ENCODE measurements at places on chromosomes 7 and 10.

DNA sequence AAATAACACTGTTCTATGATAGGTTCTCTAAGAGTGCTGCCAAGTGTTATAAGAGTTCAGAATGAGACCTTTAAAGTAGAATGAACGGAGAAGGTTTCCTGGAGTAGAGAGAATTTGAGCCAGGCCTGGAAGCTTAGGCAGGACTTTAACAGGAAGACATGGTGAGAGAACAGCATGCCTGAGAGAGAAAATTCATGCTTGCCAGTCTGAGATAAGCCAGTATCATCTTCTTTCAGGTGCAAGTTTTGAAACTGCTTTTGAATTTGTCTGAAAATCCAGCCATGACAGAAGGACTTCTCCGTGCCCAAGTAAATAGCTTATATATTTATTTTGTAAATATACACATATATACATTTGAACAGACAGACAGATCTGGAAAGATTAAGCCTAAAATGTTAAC lies 22.1 kb downstream of the ARMC10 start:
- DNase-seq, result no peak

GRCh38 chr7:3415861-3416312 lies 114.8 kb downstream of the SDK1 start:
- no peak for DNase-seq

DNA sequence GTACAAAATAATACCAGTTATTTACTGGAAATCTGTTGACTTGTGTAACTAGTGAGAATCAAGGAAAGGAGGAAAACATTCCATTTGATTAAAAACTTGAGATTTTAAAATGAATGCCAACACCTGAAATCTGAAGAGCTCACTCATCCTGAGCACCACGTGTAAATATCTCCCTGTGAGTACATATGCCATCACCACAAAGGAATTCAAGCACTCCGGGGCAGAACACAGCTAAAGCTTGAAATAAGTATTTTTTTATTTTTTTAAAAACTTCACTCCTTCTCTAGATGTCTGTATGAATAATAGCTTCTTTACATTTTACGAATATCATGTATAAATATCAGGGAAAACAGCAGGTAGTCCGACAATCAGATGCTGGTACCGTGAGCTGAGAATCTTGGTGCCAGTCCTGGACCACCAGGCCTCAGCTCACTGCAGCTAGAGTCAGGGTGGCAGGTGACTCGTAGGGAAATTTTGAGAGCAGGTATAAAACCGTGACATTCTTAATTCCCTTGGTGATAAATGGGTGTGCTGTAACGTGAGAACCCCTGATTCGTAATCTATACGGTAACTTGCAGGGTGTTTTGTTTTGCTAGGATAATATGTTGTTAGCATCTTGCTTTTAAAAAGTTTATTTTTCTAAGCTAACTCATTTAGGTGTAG lies 12.7 kb downstream of the LMTK2 start:
- DNase-seq, result no peak

DNA sequence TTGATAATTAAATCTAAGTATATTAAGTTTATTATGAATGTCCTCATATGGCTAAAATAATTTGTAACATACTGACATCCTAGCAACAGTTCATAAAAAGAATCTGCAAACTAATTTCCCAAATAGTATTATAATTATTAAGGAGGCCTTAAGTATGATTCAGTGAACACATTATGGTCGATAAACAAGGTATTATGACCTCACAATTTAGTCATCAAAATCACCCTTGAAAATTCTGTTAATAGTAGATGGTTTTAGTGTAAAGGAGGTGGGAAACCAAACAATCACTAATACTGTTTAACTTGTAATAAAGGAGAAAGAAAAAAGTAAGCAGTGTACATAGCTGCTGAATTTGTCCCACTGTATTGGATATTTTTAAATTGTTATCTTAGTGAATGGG lies 2.1 kb downstream of the ETV1 start:
- DNase-seq, result no peak

- no peak for DNase-seq
Observed at GRCh38 chr7:138166681-138167080, 90.4 kb downstream of the AKR1D1 start.

GRCh38 chr7:154338701-154339506 lies 286.7 kb downstream of the DPP6 start:
- no peak for DNase-seq

DNA sequence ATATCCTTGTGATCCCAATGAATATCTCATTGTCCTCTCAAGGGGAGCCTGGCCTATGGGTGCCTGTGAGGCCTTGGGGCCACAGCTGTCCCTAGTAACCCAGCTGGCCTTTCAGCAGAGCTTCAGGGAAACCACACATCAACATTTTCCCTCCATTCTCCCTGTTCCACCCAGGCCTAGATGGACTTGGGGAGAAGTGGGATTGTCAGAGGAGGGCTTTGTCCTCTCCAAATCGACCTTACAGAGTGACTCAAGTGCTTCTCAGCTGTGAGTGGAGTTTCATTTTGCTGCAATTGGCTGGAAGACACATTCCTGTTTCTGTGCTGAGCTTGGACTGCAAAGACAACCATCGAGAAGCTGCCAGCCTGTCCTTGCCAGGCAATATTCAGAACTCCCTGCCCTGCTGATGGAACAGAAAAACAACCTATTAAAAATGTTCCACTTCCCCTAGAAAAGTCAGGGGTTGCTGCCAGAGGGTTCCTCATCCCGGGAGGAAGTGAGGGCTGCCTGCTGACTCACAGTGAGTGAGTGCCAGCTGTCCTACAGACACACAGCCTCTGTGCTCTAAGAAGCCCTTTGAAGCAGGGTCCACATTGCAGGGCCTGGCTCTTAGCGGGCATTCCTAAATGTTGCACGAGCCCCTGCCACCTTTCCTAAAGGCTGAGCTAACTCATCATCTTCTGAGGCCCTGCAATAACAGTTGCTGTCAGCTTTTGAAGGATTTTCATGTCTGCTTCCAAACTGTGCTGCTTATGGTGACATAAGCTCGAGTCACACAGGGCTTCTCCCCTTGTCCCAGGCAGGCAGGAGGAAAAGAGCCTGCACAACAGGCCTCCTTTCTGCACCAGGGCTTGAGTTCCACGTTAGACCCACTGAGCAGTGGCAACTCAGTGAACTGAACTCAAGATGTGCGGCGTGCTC lies 20.5 kb downstream of the STRA8 start:
- no peak for DNase-seq

DNA sequence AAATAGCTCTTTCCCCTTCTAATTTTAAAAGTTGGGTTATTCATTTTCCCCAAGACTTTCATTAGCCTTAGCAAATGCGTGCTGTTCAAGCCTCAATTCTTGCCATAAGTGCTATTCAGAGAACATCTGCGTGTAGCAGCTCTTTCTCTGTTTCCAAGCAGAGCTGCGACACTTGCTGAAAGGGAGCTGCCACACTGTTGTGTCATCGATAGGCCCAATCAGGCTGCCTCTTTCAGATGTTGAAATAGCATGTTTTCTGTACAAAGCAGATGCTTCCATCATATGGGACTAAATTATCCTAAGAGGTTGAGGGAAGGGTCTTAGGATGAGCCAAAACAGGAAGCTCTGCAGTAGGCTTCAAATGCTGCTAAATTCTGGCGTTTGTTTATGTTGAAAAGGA lies 220.9 kb upstream of the CDC14C start:
- DNase-seq, result no peak

- DNase-seq, result no peak
Observed at GRCh38 chr7:99003419-99003818, 125.1 kb downstream of the TRRAP start.

- no peak for DNase-seq
Observed at GRCh38 chr7:146414373-146414772, 297.8 kb downstream of the CNTNAP2 start.

- DNase-seq, result no peak
Observed at GRCh38 chr10:31381766-31382316, 62.8 kb downstream of the ZEB1 start.

GRCh38 chr10:120511165-120511564 lies 54.1 kb downstream of the PLPP4 start:
- no peak for DNase-seq

GRCh38 chr10:86315549-86315942 lies 51.0 kb downstream of the GRID1 start:
- no peak for DNase-seq

GRCh38 chr7:55260676-55261385 lies 104.3 kb upstream of the LANCL2 start:
- no peak for DNase-seq

DNA sequence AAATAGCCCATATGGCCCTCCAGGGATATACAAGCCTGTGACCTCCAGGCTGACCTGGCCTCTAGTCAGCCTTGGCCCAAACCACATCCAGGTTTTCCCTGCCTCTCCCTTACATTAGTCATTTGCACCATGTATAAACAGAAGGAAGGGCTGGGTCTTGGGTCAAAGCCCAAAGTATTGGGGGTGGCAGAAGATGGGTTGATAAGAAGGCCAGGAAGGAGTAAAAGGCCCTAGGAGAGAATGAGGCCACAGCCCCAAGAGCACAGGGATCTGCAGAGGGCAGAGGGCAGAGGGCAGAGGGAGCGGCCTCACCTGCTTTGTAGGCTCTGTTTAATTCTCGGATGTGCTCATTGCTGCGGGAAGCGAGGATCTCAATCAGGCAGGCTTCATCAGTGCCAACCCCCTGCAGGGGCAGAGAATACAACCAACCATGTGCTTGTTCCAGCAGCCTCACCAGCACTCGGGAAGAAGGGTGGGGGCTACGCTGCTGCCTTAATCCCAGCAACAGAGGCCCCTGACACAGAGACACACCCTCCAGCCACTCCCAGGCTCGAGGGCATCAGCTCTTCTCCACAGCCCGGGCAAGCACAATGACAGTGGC lies 31.3 kb downstream of the PLAC9 start:
- DNase-seq, result no peak

- no peak for DNase-seq
Observed at GRCh38 chr7:37359662-37360444, 88.8 kb downstream of the ELMO1 start.

DNA sequence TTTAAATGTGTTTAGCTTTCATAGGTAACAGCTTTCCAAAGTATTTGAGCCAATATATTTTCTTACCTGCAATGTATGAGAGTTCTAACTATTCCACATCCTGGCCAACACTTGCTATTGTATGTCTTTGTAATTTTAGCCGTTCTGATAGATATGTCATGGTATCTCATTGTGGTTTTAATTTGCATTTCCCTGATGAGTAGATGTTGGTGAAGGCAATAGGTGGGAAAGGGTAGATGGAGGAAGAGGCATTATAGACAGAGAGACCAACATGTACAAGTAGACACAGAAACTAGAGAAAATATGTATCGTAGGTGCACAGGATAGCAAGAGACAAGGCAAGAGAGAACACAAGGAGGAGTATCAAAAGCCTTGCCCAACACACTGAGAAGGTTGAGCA lies 54.8 kb upstream of the CCDC71L start:
- DNase-seq, result no peak

- no peak for DNase-seq
Observed at GRCh38 chr7:32228601-32229000, 158.4 kb upstream of the PDE1C start.

GRCh38 chr10:62010366-62010765 lies 108.9 kb downstream of the ARID5B start:
- DNase-seq, result no peak

- no peak for DNase-seq
Observed at GRCh38 chr7:113392841-113393540, 274.6 kb upstream of the SMIM30 start.

GRCh38 chr7:155848691-155849669 lies 36.7 kb upstream of the SHH start:
- no peak for DNase-seq

DNA sequence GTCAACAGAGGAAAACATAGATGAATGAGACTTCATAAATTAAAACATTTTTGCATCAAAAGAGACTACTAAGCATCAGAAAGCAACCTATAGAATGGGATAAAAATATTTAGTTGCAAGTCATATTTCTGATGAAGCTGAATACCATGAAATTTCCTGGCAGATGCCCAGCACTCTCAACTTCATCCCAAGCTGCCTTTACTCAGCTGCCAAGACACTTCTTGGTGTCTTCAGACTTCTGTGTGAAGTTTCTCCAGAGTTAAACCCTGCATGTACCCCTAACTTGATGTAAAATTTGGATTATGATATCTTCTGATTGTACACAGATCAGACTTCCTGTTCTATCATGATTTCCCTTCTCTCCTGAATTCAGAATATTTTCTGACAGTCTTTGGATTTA lies 73.2 kb downstream of the AKR1C4 start:
- no peak for DNase-seq

DNA sequence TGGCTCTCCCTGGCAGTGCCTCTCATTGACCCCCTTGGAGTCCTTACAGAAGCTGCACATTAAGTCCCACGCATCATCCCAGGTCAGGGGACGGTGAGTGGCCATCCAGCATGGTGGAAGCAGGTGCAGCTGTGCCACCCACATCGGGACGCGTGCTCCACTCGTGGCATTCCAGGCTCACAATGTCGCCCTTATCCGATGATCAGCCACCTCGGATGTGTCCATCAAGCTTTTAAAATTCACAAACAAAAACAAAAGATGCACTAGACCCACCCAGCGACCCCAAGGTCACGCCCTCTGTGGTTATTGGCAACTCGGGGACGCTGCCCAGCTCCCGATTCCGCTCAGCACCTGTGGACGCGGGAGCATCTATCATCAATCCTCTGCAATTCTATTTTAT lies 530.9 kb downstream of the PTPRN2 start:
- DNase-seq, result no peak

DNA sequence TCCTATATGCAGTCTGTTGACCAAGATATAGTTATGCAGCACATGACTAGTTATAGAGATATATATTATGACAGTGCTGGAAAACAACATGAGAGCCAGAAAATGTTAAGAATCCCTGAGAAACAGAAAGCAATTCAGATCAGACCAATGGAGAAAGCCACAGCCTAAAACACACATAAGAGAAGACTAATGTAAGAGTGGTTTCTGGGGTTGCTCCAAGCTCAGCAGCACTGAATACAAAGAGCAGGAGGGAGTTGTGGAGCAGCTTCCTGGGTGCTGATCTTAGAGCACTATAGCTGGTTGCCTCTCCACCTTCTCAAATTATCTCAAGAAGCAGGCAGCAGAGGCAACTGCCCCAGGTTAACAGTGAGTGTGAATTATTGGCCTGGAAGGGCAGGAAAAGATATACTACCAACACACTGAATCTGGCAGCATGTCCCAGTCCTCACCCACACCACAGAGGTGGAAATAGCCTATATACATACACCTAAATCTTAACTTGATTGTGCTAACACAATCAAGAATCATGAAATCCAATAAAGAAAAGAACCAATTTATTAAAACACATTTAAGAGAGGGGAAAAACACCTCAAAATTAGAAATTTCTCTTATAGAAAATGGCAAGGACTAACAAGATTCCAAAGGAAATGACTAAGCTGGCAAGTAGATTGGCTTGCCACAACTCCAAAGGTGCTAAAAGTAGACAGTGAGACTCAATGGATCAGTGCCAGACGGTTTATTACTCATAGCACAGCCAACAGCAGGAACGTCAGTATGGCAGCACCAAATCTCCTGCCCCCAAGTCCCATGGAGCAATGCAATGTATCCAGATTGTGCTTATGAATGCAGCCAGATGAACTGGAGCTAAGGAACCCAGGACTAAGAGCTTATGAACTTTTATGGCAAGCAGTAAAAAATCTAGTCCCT lies 5.1 kb downstream of the PTTG1IP2 start:
- no peak for DNase-seq

- DNase-seq, result no peak
Observed at GRCh38 chr10:21379143-21379542, 146.3 kb downstream of the SKIDA1 start.

All from activated T-helper 9 cell treated with anti-CD3 and anti-CD28 coated beads, Interleukin-2, amount 50 U/mL, for 16 hours (primary cell).